ENCODE measurements at places on chromosomes 2 and 18.
A peak's percentile ranks its signal among the peaks of the same experiment; 100 is the strongest.

- DNase-seq = no peak
Measured at GRCh38 chr2:16319551-16320121, 346.0 kb downstream of the CYRIA start.

DNA sequence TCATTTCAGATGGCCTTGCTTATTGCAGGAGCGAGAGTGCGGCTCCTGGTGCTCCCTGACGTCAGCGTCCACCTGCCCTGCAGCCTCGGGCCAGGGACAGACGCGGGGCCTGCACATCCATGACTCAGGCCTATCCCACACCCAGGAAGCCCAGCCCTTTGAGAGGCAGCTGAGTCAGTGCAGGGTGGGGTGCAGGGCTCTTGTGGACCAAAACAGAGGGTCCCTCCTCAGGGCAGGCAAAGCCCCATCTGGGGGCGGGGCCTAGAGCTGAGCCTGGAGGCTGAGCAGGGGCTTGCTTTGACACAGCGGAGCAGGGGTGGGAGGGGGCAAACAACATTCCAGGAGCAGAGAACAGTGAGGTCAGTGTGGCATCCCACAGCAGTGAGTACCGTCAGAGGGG is 7.7 kb upstream of the ARHGEF4 start:
- DNase-seq = no peak

DNA sequence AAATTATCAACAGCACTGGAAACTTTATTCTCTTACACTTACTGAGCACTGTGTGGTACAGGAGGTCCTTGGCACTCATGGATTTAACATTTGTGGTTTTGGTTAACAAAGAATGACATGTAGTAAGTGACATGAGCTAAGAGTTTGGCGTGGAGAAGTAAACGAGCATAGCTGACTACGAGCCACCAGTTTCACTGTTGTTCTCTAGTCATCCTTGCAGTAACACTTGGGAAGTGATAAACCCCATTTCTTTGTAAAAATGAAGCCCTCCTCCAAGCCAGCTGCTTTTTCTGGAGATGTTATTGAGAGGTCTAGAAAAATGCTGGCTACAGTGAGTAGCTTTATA is 32.7 kb downstream of the QPCT start:
- DNase-seq = no peak

DNA sequence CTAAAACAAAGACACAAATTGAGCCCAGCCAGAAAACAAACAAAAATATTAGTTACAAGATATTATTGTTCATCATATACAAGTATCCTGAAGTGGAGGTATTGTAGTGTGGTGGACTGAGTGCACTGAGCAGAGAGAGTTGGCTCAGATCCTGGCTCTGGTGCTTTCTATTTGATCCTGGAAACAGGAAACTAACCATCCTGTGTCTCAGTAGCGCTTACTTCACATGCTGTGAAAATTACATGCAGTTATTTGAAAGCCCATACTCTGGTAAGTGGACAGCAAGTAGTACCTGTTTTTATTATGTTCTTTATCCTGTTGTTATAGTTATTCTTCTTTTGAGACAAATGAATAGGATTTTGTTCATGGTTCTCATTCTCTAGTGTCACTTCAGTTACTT is 84.3 kb upstream of the CRIM1 start:
- DNase-seq = no peak

- peak; percentile 42 for DNase-seq
Measured at GRCh38 chr2:65057391-65058052, 1.3 kb downstream of the CEP68 start.

All from NCI-H1105 treated with DMSO at 0.1 percent for 48 hours (cell line).